ENCODE measurements at places on chromosomes 12 and 14.

- DNase-seq, result no peak
Observed at GRCh38 chr12:2101771-2102170, 49.0 kb downstream of the CACNA1C start.

DNA sequence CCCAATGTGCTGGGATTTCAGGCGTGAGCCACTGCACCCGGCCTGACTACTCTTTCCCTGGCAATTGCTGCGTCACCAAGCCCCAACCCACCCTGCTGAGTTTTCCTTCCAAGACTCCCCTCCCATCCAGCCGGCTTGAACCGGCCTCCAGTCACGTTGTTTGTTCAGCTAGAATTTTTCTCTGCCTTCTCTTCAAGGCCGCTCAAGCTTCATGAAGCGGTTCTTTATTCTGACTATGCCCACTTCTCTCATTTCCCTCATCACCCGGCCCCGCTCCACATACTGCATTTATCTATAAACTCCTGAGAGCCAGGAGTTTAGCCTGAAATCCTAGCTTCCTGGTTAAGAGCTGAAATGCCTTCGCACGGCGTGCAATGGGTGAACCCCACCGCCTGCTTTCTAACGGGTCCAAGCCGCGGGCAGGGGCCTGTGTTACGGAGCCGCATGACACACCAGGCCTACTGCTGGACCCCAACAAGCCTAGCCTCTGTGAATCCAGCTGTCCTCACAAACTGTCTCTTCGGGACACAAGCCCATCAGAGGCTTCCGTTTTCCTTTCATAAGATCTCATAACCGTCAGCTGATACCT lies 999 bp upstream of the DCAF4 start:
- DNase-seq, result no peak

GRCh38 chr14:34981743-34982420 lies 910 bp upstream of the SRP54 start:
- no peak for DNase-seq

- no peak for DNase-seq
Observed at GRCh38 chr14:95611293-95611880, 74.8 kb upstream of the TCL1B start.

DNA sequence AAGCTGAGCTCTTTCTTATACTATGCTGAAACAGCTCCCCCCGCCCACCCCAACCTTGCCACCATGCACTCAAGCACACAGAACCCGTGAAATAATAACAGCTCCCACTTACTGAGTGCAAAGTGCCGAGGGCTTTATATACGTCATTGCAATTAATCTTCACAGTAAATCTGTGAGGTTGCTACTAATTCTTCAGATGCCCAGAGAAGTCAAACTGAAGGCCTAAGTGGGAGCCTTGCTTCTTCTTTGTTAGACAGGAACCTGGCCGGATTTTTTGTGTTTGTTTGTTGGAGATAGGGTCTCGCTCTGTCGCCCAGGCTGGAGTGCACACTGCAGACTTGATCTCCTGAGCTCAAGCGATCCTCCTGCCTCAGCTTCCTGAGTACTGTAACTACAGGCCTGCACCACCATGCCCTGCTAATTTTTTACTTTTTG lies 34.0 kb downstream of the VCPKMT start:
- no peak for DNase-seq

DNA sequence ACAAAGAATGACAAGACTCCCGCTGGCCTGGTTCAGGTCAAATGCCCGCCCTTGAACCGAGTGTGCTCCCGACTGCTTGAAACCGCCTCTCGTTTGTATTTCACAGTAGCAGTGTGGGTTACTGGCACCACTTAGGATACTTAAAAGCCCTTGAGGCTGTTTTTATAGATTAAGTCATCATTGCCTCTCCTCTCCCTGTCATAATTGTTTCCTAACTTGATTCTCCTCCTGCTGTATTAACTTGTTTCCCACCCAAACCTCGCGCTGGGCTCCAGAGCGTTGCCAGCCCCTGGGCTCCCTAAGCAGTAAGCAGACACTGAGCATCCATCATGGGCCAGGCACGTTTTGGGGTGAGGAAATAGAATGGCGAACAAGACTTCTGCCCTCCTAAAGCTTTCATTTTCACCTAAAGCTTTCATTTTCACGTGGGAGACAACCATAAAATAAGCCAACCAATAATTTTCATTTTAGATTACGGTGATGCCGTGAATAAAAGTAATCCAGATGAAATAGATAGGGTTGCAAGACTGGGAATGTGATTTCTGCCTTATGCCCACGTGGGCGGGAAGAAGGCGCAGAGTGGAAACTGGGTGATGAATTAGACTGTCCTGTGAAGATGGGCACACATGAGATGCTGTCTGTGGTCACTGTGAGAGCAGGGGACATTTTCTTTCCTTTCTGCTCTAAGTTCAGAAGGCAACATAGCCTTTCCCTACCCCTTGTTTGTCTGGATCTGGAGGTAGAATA lies 97.5 kb downstream of the PPP2R5C start:
- DNase-seq, result no peak

DNA sequence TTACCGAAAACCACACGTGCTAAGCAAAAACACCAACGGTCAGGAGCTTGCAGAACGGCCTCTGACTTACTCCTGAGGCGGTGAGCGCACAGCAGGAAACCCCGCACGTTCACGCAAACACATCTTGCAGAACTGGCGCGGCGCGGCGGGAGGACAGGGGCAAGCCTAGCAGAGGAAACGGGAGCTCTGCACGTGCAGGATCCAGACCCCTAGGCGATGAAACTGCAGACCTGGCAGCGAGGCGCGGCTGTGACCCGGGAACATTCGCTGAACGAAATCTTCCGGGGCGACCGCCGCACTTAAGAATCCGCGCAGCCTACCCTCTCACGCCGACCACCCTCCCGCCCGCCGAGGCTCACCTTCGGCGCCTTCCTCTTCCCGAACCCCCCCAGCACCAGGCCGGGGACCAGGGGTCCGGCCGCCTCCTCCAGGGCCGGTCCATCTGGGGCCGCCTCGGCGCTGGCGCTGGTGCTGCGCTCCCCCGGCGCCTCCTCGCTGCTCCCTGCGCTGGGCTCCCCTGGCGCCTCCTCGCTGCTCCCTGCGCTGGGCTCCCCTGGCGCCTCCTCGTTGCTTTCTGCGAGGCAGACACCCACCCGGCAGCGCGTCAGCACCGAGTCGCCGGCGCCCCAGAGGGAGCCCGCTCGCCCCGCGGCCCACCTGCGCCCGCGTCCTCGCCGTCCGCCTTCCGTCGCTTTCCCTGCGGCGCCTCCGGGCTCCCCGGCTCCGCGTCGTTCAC lies 615 bp downstream of the DDX51 start:
- no peak for DNase-seq

GRCh38 chr12:90030726-90031125 lies 322.1 kb upstream of the ATP2B1 start:
- DNase-seq, result no peak

DNA sequence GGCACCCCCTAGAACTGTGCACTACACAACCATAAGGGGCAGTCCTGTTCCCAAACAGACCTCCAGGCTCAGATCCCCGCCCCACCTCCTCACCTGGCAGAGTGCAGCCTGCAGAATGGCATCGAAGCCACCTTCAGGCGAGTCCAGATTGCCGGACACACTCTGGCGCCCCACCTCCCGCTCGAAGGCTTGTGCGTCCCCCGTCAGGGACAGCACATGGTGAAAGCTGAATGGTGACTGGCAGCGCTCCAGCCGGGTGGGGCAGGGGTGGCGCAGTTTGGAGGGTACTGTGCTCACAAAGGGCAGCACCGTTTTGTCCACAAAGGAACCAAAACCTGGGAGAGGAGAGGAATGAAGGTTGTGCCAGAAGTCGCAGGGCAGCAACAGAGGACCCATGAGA lies 10.6 kb downstream of the ITGB7 start:
- no peak for DNase-seq

DNA sequence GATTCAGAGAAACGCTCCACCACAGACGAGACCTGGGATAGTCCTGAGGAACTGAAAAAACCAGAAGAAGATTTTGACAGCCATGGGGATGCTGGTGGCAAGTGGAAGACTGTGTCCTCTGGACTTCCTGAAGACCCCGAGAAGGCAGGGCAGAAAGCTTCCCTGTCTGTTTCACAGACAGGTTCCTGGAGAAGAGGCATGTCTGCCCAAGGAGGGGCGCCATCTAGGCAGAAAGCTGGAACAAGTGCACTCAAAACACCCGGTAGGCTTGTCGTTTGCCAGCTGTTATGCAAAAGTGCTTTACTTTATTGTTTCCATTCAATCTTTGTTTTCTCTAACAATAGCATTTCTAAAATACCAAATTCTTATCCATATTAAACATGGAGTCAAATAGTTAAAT lies 287.3 kb downstream of the NAV3 start:
- no peak for DNase-seq

GRCh38 chr14:73997108-73997943 lies 21.8 kb downstream of the ENTPD5 start:
- DNase-seq, result no peak

DNA sequence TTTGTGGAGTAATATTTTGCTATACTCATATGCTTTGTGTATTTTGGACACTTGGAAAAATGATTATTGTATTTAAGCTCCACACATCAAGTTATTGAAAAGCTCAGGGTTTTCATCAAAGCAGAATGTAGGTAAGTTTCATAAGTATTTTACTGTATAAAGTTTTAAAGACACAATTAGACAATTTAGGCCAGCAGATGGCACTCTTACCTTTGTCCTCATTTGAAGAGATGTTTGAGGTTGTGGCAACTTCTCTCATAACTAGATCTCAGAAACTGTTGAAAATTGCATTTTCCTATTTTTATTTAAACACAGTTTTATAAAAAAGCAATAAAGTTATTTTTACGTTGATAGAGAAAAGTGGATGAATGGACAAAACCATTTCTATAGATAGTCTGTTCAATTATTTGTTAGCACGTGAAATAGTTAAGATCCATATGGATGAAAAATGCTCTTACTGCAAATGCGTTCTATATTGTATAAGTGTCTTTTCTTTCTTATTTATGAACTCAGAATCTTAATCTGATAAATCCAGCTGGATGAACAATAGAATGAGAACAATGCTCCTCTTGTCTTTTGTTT lies 300.0 kb downstream of the AEBP2 start:
- DNase-seq, result no peak

GRCh38 chr14:45811155-45811554 lies 558.2 kb upstream of the MIS18BP1 start:
- no peak for DNase-seq

- DNase-seq, result no peak
Observed at GRCh38 chr14:20614038-20614840, 23.1 kb upstream of the RNASE12 start.

DNA sequence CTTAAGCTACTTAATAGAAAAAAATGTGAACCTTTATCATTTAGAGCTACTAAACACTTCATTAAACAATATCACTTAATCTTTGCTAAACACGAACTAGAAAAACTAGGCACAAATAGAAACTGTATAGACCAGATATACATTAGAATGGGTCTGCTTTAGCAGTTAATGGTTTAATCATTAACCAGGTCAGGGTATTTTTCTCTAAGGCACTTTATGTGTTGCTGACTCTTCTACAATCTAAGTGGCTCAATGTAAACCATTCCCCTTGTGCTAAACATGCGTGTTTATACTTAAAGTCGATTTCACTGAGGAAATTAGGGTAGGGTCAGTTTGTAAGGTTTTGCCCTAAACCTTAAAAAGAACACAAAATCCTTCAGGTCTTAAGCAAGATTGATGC lies 29.7 kb downstream of the TMCC3 start:
- DNase-seq, result no peak

GRCh38 chr12:5403411-5403810 lies 28.5 kb upstream of the NTF3 start:
- no peak for DNase-seq

DNA sequence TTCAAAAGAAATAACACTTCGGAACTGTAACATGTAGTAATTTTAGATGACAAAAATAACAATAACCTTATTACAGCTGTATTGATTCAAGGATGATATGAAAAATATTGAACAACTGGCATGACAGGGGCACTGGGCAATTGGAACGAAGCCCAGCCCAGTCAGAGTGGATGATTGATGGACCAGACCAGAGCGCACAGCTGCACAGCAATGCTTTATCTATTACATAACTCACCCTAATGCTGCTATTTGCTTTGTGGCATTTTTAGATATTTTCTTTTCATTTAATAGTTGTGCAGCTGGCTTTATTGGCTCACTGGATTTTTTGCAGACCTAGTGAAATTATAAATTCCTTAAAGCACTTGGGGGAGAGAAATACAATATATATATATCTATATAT lies 26.9 kb upstream of the FERMT2 start:
- DNase-seq, result no peak

- DNase-seq, result no peak
Observed at GRCh38 chr14:99831903-99832685, 38.9 kb downstream of the EML1 start.

- no peak for DNase-seq
Observed at GRCh38 chr14:33307691-33308251, 369.1 kb downstream of the NPAS3 start.

DNA sequence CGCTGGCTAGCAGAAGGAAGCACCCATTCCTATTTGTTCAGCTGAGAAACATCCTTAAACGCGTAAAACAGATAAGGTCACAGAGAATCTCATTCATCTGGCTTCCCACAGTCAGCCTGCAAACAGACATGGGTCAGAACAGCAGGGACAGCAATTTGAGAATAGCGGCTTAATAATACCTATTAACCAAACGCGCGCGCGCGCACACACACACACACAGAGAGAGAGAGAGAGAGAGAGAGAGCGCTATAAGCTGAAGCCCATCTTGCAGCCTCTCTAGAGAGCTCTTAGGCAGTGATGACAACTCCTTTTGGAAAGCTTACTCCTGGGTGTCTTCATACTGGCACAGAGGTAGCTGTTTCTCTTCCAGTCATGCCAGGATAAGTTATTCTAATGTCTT lies 26.4 kb downstream of the TMEM132D start:
- no peak for DNase-seq

DNA sequence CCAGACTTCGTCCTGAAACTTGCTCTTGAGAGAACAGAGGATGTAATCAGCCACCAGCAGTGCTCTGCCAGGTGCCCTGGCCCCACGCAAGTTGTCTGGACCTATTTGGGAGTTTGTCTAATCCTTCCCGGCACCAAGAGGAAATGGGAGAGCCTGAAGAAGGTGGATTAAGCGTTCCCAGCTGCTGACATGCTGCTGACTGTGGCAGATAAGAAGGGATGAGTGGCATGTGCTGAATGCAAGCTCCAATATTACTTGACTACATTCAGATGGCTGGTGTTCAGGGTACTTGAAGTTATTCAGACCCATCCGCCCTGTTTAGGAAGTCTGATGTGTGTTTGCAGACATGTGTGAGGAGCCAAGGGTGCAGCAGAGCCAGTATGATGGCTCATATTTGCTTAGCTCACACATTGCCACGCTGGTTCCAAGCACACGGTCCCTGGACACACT lies 440.6 kb upstream of the CCDC196 start:
- no peak for DNase-seq

DNA sequence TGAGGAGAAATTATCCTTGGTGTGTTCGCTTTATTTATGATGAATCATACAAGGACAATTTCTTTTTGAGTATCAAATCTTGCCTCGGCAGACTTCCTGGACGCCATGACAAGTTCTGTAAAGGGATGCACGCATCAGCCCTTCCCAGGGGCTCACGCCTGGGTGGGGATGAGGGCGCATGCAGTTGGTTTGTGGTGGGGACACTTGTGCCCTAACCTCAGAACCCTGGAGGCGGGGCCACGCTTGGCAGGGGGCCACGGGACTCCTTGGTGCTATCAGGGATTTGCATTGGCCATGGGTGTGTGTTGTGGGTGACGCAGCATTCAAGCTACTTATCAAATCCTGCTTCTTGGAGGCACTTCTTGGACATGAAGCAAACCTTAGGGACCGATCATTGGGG lies 143.8 kb upstream of the RTL1 start:
- no peak for DNase-seq

GRCh38 chr14:98548071-98548686 lies 723.8 kb downstream of the BCL11B start:
- no peak for DNase-seq

- DNase-seq, result no peak
Observed at GRCh38 chr12:97321621-97322020, 141.0 kb upstream of the RMST start.

GRCh38 chr12:21129906-21130305 lies 1.1 kb upstream of the SLCO1B1 start:
- no peak for DNase-seq

Measured in amygdala (tissue), 56 donors.